ENCODE measurements at places on chromosomes 1 and 21.

GRCh38 chr1:194347200-194347599 is 1160.8 kb upstream of the B3GALT2 start:
- DNase-seq: no peak

DNA sequence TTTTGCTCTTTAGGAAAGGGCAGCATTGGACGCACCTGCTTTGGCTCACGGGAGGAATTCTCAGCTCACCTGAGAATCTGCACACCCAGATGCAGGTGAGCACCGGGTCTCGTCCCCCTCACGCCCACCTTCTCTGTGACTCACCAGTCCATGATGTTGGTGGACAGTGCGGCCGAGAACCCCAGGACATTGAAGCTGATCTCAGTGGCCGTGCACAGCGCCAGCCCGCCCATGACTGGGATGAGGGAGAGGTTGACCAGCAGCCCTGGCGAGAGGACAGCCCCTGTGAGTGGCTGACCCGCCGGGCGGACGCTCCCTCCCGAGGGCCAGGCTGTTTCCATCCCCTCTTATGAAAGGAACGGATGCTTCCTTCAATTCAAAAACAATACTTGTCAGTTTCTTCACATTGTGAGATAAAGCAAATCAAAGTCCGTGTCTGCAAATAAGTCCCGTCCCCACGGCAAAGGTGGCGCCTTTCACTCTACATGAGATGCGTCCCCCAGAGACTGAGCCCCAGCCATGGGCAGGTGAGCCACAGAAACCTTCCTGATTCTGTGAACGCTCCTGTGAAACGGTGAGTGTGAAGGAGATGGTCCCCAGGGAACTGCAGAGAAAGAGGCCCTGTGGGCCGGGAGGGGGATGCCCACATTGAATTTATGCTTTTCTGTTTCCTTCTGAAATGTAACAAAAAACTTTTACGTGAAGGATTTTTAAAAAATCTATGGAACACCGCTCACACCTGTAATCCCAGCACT is 12.7 kb upstream of the CDK11B start:
- DNase-seq: no peak

GRCh38 chr1:182430263-182431068 is 19.5 kb upstream of the RGSL1 start:
- no peak for DNase-seq

DNA sequence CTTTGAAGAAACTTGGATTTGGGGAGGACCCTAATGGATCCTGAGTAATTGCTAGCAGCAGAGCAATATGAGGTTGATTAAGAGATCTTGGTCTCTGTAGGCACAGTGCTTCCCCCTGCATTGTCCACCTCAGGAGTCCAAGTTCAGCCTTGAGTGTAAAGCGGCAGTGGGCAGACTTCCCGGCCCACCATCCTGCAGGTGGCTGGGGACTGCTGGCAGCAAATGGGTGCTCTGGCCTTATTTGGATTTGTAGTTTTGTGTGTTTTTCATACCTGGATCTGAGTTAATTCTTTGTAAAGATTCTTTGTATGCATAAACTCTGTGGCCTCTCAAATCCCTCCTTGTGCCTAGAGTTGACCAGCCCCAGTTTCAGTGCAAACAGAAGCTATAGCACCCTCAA is 7.6 kb downstream of the BARHL2 start:
- DNase-seq: no peak

DNA sequence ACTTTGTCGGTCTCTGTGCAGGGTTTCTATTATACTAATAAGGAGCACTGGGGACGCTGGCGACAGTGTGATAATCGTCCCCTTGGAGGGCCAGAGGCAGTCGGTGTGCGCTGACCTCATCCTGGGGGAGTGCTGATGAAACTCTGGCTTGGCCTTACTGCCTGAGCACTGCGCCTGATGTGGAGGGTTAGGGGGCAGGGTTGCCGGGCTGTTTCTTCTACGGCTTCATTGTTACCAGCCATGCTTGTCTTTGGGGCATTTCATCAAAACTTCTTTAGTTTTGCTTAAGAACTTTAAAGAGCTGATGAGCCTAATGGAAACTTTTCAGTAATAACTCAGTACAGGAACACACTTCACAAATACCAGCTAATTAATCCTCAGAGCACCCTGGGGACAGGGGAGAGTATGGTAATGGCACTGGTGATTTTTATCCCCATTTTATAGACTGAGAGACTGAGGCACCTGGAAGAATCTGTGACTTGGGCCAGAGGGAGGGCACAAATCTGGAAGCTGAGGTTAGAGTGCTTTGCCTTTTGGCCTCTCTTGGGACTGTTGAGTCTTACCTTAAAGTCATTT is 81.8 kb downstream of the PEX14 start:
- no peak for DNase-seq

DNA sequence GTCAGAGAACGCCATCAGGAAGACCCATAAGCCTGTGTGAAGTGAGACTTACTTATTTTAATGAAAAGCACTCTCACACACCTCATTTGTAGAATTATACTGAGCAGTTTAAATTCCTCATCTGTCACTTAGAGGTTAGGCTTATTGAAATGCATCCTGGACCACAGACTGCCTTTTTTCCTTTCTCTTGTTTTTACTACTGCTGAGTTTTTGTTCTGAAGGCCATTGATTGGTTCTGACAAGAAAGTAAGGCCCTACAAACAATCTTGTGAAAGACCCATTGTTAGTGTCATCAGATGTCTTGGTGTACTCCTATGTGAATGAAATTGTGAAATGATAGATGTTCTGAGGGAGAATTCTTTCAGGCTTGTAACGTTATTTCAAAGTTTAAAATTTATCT is 1343.3 kb upstream of the ADGRL2 start:
- DNase-seq: no peak

- no peak for DNase-seq
Measured at GRCh38 chr1:160083968-160084770, 2.8 kb downstream of the KCNJ9 start.

Data from GM04503 (cell line).